ENCODE measurements at places on chromosomes 3 and 15.

GRCh38 chr15:98684436-98684835 lies 36.1 kb downstream of the IGF1R start:
- DNase-seq = no peak

DNA sequence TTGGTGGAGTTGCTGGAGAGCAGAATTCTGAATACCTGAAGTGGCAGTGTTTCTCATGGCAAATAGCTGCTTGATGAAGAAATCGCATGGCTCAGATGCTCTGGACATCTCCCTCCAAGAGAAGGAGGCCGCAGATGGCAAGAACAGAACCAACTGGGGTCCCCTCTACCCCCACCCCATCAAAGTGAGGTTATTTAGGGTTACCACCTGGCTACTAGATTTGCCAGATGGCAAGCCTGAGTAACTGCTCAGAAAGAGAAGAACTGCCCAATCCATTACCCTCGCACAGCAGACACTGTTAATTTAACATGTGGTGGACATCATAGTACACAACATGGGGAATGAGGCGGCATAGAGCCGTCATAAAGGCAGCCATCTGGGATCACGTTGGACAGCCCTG lies 30.5 kb upstream of the LIPC start:
- DNase-seq = no peak

DNA sequence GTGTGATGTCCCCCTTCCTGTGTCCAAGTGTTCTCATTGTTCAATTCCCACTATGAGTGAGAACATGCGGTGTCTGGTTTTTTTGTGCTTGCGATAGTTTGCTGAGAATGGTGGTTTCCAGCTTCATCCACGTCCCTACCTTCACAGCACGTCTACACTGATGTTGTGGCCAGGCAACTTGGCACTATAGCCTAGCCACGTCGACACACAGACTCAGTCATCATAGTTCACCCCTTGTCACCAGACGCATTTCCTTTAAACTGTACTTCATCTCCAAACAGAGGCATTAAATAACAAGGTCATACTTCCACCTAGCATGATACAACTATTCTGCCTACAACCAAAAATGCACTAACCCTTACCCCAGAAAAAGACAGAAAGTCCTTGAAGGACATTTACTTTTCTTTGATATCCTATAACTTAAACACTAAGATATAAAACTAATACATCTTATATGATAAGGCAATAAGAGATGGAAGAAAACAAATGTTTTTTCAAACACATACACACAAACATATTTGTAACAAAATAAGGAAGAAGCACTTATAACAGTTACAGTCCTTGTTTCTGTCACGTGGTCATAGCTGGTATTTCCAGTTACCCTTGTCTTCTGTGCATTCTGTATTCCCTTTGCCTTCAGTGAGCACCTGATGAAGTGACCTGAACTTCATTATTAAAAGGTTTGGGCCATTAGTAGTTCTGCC lies 121.4 kb downstream of the KLF13 start:
- no peak for DNase-seq

- peak; percentile 45 for DNase-seq
Observed at GRCh38 chr3:98817547-98818041, 54.5 kb downstream of the ST3GAL6 start.

GRCh38 chr3:129735638-129736037 lies 129.2 kb upstream of the PLXND1 start:
- DNase-seq = no peak

DNA sequence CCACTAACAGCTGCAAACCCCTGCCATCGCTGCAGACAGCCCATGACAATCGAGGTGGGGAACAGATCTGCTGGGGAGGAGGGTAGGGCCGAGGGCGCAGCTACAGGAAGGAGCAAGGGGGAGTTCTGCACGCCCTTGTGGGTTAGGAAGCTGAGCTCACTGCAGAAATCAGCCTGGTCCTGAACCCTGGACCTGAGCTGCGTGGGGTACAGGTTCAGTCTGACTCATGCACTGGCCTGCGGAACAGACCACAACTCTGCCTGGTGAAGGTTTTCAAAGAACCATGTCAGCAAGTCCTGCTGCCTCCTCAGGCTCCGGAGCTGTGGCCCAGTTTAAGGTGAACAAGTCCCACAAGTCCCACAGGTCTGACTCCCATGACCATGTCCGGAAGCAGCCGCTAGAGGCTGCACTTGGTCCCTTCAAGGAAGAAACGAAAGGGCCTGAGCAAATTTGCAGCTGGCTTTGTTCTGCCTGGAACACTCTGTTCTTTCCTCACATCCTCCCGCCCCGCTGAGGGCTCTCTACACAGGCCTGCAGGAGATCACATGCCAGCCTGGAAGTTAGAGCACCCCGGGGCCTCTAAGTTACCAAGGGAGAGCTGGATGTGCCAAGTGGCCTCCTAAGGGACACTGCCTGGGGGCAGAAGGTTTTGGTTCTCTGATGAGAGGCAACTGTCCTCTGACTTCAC lies 49.4 kb upstream of the AKAP13 start:
- no peak for DNase-seq

DNA sequence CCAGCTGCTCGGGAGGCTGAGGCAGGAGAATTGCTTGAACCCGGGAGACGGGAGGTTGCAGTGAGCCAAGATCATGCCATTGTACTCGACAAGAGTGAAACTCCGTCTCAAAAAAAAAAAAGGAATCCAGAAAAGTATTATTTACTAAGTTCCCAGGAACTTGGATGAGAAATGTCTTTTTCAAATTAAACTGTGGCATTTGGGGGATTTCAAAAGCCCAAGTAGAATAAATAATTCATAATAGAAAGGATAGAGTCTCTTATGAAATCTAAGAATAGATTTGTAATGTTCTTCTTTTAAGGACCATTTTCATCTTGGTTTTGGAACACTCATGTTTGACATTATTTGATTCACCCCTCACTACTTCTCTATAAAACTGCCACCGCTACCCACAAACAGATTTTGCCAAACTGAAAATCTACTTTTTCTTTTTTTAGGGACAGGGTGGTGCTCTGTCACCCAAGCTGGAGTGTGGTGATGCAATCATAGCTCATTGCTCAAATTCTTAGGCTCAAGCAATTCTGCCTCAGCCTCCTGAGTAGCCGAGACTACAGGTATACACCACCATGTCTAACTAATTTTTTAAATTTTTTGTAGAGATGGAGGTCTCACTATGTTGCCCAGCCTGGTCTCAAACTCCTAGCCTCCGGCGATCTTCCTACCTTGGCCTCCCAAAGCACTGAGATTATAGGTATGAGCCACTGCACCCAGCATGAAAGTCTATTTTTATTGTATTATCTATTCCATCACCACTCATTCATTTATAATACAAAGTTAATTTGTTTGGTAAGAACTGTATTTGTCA lies 99.3 kb downstream of the SENP2 start:
- no peak for DNase-seq

DNA sequence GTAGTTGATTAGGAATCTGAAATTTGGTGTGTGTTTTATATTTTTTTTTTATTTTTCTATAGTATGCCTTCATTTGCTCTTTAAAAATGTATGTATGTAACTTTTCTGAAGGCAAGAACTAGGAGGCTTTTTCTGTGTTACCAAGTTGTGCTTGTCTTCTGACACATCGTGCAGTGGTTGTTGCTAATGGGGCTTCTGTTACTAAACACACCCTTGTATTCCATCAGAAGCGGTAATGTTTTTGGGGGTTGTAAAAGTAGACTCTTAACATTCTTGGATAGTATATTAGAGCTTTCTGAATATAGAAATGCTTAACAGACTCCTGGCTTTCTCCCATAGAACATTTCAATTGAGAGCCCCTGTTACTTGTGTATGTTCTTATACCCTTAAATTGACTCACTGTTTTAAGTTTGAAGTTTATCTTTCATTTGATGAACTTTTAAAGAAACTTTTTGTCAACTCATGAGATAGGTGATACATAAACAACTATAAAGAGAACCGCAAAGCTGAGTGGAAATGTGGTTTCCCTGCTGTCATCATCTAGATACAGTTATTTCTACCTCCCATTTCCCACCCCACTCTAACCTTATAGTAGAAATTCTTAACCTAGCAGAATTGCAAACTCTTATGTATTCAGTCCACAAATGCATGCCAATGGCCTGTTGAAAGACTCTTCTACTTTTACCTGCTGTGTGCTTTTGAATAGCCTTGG lies 2.5 kb downstream of the TIPARP start:
- DNase-seq = no peak

DNA sequence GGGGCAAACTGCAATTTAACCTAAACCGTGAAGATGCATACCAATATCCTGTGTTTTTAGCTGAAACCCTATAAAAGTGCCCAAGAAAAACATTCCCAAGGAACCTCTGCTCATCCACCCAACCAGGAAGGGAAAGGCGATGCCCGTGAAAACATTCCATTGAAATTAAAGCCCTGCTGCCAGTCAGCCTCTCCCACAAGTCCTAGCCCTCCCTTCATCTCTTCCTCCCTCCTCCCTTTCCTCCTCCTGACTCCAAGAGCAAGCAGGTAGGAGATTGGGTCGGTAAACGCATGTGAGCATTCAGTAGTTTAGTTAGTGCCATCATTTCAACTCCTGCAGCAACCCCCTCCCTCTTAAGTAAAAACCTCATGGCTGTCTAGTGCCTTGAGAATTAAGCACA lies 27.7 kb downstream of the HES1 start:
- no peak for DNase-seq

DNA sequence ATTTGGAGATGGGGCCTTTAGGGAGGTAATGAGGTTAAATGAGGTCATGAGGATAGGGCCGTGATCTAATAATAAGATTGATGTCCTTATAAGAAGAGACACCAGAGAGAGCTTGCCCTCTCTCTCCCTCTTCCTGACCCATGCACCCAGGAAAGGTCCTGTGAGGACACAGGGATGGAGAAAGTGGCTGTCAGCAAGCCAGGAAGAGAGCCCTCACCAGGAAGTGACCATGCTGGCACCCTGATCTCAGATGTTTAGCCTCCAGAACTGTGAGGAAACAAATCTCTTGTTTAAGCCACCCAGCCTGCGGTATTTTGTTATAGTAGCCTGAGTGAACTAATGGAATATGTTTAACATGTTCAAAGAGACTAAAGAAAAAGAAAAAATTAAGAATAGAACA lies 15.3 kb upstream of the GNB5 start:
- DNase-seq = no peak

- DNase-seq = no peak
Observed at GRCh38 chr3:194485468-194485880, 1.3 kb downstream of the ATP13A3 start.

- no peak for DNase-seq
Observed at GRCh38 chr15:77839456-77839855, 206.7 kb upstream of the LINGO1 start.

DNA sequence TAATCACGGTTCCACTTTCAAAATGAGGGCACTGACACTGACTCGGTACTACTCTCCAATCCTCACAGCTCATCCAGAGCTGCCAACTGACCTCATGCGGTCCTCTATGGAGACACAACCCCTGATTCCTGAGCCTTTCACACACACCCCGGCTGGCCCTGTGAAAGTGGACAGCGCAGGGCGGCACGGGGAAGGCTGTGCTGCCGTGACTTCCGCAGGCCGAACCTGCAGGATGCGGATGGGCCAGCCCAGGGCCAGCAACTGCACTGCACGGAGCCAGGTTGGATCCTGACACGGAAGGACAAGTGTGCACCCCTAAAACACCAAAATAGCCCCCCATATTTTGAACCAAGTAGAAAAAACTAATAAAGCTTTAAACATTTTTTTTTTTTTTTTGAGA lies 41.0 kb downstream of the IQSEC1 start:
- DNase-seq = no peak

GRCh38 chr3:175526191-175526590 lies 667.1 kb downstream of the NAALADL2 start:
- no peak for DNase-seq

DNA sequence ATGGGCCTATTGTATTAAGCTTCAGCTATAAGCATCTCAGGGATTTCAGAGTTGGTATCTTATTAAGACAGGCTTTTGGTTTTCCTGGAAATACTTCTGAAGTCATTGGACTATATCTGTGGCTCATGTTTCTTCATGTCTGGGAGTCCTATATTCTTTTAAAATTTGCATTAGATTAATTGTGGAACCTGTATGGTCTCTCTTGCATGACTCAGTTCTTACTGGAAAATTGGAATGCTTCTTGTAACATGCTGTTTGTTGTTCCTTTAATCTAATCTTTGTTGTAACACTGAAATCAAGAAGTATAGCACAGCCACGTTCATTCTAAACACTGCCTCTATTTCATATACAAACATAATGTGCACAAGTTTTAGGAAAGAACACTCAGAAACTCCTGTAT lies 208.1 kb downstream of the RBMS3 start:
- DNase-seq = no peak

DNA sequence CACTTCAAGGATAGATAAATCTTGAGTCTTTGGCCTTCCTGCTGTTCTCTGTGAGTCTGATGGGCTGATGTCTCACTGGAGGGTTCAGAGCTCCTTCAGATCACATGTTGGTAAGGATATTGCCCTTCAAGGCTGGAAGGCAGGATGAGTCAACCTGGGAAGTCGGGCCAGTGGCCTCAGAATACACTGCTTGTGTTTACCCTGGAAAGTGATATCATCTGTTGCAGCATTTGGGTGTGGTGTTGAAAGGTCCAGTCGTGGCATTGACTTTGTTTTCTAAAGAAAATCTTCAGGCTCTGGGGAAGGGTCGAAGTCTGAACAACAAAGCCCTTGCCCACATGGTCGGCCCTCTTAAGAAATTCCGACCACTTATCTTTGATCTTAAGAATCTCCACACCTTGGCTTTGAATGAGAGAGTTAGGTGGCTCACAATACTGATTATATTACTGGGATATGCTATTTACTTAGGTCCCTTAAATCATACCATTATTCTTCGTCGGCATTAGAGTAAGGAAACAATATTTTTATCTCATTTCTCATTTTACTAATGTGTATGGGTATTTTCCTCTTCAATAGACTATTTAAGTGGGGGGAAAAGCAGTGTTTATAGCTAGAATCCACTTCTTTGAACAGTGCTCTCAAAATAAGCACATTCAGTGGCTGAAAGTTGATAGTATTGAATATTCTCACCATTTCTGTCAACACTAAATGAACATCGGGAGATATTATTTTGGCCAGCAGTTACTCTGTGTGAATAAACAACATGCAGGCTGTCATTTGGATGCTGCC lies 303.9 kb upstream of the RASGRP1 start:
- no peak for DNase-seq

DNA sequence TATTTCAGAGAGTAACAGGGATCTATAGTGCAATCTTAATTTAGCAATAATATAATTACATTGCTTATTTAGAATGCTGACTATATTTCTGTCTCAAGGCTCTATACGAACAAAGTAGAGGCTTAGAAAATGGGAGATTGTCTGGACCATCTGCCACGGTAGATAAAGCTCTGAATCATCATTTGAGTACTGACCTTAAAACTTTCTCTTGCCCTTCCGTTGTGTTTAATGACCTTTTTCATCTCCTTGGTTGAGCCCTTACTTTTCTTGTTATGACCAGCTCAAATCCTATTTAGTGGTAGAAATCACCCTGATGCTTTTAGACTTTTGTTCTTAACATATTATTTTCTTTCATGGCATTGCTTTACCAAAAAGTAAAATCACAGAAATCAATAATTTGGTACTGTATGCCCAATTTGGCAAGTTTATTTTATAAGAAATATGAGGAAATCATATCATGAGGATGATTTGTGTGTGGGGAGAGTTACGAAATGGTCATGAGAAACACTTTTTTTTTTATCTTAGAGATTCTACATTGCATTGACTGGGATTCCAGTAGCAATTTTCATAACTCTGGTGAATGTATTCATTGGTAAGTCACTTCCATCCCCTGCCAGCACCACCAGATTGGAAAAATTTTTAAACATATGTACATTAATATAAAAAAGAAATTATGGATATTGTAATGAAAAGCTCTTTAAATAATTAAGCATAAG lies 11.0 kb downstream of the NDUFB5 start:
- DNase-seq = no peak
